ENCODE measurements at places on chromosomes 3 and 15.

DNA sequence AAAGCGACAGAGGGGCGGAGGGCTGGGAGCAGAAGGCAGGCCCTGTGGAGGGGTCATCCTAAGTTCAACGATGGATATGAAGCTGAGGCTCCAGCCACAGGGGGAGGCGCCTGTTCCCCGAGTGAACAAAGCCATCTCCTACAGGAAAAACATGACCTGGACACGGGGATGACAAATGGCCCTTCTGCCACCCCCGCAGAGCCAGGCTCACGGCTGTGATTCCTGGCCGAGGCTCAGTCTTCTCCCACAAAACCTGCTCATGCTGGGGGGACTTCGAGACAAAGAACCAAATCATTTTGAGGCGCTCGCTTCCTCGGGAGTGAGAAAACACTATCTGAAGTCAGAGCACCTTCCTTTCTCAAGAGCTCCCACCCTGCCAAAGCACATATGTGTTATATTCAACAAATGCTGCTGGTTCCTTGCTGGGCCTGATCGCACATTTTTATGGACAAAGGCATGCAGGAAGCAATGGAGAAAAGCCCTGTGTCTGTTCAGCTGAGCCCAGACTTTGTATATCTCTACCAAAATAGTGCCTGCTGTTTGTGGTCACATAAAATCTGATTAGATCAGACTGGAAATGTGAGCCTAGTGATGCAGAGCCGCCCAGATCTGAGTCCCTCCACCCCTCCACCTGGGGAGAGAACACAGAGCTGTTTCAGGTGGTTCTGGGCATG is 5.6 kb downstream of the RBP1 start:
- peak; percentile 87 for DNase-seq

DNA sequence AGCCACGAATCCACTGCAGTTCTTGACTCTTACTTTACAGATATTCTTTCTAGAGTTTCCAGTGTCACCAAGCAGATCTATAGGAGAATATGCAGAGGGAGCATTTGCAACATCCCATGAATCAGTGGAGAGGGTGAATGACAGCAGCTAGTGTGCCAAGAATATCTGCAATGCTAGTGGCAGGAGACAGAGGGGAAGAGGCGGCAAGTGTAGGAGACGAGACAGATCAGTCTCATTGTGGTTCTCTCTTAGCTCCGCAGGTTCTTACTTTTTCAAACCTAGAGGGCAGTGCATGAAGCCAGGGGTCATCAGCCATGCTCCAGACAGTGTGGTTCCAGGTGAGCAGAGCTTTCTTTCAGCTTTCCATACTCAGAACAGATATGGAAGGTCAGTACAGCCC is 744 bp downstream of the ZNF619 start:
- no peak for DNase-seq

- peak; percentile 73 for DNase-seq
Measured at GRCh38 chr15:64092864-64093626, 593 bp downstream of the CIAO2A start.

DNA sequence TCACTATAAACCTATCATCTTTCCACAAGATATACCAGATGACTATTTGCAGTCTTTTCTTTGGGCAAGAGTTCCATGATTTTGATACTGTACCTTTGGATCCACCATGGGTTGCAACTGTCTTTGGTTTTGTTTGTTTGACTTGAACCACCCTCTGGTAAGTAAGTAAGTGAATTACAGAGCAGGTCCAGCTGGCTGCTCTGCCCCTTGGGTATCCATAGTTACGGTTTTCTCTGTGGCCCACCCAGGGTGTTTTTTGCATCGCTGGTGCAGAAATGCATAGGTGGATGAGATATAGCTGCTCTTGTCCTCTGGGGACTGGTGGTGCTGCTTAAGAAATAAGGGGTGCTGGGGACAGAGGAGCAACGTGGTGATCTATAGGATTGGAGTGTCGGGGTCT is 33.8 kb downstream of the CHDH start:
- DNase-seq: peak; percentile 1

DNA sequence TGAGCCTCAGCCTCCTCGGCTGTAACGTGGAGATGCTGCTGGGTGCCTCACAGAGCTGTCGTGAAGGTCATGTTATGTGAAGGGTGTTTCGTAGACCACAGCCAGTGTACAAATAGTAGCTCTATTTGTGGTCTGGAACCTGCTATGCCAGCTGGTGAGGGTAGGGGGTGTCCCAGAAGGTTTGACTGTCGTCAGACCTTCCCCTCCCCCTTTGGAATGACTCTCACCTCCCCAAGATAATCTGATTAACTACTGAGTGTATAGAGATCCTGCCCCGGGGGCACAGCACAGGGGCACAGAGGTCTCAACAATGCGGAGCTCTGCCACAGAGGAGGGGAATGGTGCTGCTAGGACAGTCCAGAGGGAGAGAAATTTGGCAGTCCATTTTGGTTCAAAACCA is 20.5 kb downstream of the FGD5 start:
- DNase-seq: no peak

DNA sequence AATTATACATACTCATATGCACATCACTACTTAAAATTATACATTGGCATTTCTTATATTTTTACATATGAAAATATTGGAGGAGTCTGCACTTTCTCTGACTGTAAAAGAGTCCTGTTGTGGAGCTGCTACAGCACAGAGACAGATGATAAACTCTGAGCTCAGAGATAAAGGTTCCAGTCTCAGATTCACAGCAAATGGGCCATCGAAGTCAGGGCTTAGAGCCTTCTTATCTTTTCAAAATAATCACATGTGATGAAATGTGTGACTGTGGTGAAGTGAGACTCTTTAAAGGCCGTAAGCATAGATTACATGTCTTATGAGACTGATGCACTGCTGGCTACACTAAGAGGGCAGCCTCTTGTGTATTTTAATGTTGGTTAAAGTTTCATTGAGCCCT is 187.5 kb upstream of the SYNPR start:
- DNase-seq: no peak

All from NCI-H2171 treated with DMSO at 0.1 percent for 48 hours (cell line).